ENCODE measurements at places on chromosomes 7 and 10.
A peak's percentile ranks its signal among the peaks of the same experiment; 100 is the strongest.

DNA sequence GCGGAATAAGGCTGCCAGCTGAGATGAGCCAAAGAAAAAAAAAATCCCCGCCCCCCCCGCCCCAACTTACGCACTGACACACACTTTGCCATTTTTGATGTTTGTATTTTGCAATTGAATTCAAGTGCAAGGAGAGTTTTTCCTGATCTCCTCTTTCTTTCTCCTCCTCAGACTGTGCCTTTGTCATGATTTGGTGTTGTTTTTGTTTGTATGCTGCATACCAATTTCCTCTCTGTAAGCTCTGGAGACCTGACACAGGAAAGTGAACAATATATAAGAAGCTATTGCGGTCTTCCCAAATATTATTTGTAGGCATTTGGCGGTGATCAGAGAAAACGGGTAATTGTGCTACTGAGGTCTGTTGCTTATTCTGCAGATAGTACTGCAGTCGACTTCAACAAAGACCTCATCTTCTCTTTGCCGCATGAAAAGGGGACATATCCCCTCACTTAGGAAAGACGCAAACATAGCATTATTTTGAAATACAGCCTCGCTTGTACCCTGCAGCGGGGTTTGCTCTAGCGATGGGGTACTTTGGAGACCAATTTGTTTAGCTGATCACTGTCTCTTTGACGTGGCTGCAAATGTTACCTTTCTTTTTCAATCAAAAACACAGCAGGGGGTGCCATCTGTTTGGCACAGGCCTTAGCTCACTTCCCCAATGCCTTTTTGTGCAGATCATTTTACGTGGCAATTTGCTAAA is 206.6 kb downstream of the SKAP2 start:
- no peak overlapping the region for H3K4me3 ChIP-seq
- H3K36me3 ChIP-seq: no peaks in the 10 kb centered on the region
- DNase-seq: no peak

- no peaks in the 10 kb centered on the region for H3K36me3 ChIP-seq
- DNase-seq: no peak
- H3K4me1 ChIP-seq: no peaks in the 10 kb centered on the region
- H3K27ac ChIP-seq: no peak overlapping the region
These were observed 565.4 kb upstream of the NRP1 start for GRCh38 chr10:33899578-33900531.

GRCh38 chr7:71535616-71536015 is 403.7 kb downstream of the GALNT17 start:
- H3K36me3 ChIP-seq: no peaks in the 10 kb centered on the region
- H3K4me1 ChIP-seq: no peaks in the 10 kb centered on the region
- DNase-seq: no peak
- H3K27ac ChIP-seq: no peak overlapping the region
- no peak overlapping the region for H3K4me3 ChIP-seq

DNA sequence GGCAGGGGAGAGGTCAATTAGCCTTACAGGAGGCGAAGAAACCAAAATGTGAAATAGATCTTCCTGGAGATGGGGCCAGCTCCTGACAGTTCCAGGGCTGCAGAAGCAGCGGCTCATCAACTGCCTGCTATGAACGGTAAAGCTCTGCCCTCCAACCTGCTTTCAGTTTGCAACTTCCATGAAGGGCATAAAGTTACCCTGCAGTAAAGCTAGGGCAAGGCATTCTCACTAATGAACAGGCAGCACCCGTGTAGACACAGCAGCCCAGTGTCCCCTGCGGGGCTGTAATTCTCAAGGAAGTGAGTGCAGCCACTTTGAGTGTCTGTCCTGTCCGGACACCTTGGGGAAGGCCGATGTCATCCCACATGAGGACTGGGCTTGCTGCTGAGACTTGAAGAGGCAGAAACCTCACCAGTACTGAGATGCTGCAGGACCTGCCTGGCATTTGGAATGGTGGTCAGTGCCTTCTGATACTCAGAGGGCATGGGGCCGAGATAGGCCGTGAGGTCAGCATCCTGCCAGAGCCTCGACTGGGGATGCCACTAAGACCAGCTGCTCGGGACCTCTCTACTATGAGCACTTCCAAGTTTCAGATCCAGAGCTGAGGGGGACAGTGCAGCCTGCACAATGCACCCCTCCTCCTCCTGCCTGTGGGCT is 26.1 kb upstream of the C10orf53 start:
- peaks cover 5% of the 10 kb centered on the region for H3K27me3 ChIP-seq
- DNase-seq: no peak

GRCh38 chr7:21763818-21764217 is 181.9 kb downstream of the CDCA7L start:
- H3K27me3 ChIP-seq: peaks cover 4% of the 10 kb centered on the region
- H3K4me1 ChIP-seq: no peaks in the 10 kb centered on the region
- no peak overlapping the region for H3K27ac ChIP-seq
- DNase-seq: no peak

DNA sequence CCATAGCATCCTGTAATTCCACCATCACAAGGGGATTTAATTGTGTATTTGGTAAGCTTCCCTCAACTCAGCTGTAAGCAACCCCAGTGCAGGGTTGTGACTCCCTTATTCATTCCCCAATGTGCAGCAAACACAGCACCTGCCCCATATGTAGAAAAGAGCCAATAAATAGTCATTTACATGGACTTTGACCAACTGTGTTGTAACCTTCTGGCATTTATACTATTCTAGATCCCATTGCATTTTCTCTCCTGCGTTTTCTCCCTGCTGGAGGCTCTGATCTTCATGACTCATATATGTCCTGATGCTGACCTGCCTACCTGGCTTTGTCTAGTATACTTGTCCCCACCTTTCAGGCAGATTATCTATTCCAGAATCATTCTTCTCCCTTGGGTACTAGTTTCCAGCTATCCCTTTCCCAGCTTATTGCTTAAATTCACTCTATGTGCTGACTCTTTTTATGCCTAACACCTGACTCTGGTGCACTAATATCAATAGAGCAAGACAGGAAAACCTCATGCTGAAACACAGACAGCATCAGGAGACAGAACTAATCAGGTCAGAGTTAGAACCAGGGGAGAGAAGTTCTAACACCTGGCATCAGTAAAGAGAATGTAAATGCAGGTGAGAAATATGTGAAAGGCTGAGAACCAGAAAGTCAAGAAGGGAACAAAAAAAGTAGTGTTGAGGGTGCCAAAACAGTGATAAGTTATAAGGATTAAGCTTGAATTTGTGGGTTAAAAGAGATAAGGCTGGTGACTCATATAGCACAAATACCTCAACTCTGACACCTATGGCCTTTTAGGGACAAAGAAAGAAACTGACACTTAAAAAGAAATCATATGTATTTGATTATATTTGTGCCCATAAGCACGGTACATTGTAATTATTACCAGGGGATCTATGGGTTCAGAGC is 402.7 kb downstream of the IPMK start:
- no peaks in the 10 kb centered on the region for H3K27me3 ChIP-seq
- no peak overlapping the region for H3K4me3 ChIP-seq
- H3K4me1 ChIP-seq: no peaks in the 10 kb centered on the region

DNA sequence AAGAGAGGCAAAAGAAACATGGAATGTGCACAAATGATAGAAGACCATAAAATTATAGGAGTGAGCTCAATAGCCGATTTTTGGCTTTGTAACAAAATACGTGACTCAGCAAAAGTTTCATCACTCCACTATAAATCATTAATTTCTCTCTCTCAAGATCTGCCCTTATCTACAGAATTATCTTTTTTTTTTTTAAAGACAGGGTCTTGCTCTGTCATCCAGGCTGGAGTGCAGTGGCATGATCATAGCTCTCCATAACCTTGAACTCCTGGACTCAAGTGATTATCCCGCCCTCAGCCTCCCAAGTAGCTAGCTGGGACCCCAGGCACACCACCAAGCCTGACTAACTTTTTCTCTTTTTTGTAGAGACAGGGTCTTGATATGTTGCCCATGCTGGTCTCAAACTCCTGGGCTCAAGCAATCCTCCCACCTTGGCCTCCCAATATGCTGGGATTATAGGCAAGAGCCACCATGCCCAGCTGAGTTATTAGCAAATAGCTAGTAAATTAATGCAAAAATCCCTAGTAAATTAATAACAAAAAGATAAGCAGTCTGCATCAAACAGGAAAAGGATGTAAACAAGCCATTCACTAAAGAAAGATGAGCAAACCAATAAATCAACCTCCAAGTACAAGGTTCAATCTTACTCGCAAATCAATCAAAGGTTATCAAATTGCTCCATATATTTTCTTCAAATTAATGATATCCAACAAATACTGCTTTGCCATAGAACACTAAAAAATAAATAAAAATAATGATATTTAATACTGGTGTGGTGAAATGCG is 450.7 kb downstream of the PARD3 start:
- H3K4me3 ChIP-seq: no peak overlapping the region
- DNase-seq: no peak
- H3K36me3 ChIP-seq: no peaks in the 10 kb centered on the region
- H3K27me3 ChIP-seq: no peaks in the 10 kb centered on the region

DNA sequence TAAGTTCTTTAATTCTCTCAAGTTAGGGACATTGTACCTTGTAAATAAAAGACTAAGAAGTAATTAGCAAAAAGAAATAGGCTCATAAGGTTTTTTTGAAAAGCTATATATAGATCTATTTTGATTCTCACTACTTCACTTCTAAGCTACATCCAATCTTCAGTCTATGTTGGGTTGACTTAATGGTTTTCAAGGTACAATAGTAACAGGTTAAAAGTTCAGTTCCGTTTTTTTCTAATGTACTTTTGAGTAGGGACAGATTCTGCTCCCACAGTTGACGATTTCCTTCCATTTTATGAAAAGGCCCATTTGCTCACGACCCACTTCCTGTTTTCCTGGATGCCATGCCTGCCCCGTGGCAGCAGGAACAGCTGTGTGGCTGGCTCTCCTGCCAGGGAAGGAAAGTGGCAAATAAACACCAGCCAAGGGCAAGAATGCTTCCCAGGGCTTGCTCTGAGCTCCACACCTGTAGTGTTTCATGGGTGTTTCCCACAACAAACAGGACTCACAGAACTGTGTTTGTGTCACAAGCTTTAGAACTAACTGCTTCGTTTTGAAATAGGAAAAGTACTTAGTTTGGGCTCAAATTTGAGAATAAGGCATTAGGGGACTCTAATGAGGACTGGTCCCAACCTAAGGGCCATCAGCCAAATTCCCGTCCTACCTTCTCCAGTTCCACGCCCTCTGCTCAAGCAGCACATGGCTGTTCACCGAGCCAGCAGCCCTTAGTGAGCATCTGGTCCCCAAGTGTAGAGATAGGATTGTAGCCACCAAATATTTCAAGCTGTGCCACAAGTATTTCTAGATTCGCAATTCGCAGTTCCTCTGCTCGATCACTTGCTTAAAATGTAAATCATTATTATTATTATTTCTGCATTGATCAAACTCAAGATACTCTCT is 240.7 kb downstream of the COBL start:
- no peaks in the 10 kb centered on the region for H3K27me3 ChIP-seq
- H3K36me3 ChIP-seq: no peaks in the 10 kb centered on the region
- H3K4me3 ChIP-seq: no peak overlapping the region
- DNase-seq: no peak
- H3K4me1 ChIP-seq: peaks cover 7% of the 10 kb centered on the region

GRCh38 chr7:32525839-32526238 is 30.6 kb downstream of the AVL9 start:
- no peak overlapping the region for H3K27ac ChIP-seq
- no peak for DNase-seq
- H3K4me1 ChIP-seq: peaks cover 32% of the 10 kb centered on the region
- H3K36me3 ChIP-seq: peaks cover 21% of the 10 kb centered on the region
- no peaks in the 10 kb centered on the region for H3K27me3 ChIP-seq

GRCh38 chr7:25098096-25099046 is 26.7 kb downstream of the CYCS start:
- peaks cover 3% of the 10 kb centered on the region for H3K4me1 ChIP-seq
- peak; percentile 49 for DNase-seq
- no peak overlapping the region for H3K27ac ChIP-seq
- H3K36me3 ChIP-seq: no peaks in the 10 kb centered on the region
- no peak overlapping the region for H3K4me3 ChIP-seq

DNA sequence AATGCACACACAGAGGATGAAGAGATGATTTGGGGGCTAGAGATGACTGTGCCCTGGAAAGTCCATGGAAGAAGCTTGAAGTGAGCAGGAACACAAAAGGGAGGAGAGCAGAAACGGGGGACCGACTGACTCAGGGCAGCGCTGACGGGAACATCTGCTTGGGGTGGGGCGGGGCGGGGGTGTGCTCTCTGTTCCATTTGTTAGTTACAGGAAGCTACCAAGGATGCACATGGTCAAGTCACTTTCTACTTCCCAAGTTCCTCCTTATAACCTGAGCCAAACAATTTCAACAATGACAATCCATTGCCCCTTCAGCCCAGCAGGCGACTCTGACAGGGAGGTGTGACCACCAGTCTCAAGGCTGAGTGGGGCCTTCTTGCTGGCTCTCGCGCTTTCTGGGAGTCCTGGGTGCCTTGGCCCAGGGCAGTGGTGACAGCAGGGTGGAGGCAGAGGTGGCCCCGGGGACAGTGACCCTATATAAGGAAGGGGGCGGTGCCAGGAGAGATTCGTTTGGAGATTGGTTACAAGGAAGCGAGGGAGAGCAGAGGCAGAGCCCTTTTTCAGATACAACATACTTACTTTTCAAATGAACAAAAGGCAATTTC is 39.6 kb downstream of the CLEC2L start:
- no peak overlapping the region for H3K4me3 ChIP-seq
- DNase-seq: no peak
- peak overlapping the region; percentile 33 for H3K27ac ChIP-seq
- peaks cover 11% of the 10 kb centered on the region for H3K36me3 ChIP-seq
- peaks cover 26% of the 10 kb centered on the region for H3K4me1 ChIP-seq
- peaks cover 3% of the 10 kb centered on the region for H3K27me3 ChIP-seq

DNA sequence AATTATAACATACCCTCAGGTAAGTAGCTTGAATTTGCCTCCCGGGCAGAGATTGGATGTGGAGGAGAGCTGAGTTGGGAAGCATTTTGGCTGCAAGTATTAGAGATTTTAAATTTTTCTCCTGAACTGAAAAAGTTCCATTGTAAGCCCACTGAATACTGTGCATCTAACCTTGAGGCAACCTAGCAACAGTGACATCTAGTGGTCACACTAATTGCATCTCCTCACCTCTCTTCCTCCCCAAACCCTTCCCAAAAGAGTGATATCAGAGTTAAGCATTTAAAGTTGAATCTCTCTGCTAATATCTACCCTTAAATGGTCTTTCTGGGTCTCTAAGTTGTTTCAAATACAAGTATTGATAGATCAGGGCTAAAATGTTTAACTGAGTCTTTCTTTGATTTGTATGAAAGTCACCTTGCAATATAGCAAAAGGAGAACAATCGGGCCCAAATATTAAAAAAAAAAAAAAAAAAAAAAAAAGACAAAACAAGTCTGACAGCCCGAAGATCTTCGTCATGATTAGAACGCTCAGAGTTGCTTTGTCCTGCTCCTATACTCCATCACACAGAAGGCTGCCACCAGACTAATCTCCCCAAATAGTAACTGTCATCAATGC is 40.4 kb upstream of the DLX5 start:
- H3K27me3 ChIP-seq: peaks cover 7% of the 10 kb centered on the region
- H3K4me3 ChIP-seq: no peak overlapping the region
- H3K36me3 ChIP-seq: no peaks in the 10 kb centered on the region
- DNase-seq: peak; percentile 37

Data from naive thymus-derived CD8-positive, alpha-beta T cell (primary cell).